ENCODE measurements at places on chromosomes 11 and 22.

- no peak for DNase-seq
Observed at GRCh38 chr11:87391496-87391895, 353.8 kb downstream of the TMEM135 start.

GRCh38 chr22:31968022-31968421 is 23.7 kb downstream of the YWHAH start:
- peak; percentile 27 for DNase-seq

DNA sequence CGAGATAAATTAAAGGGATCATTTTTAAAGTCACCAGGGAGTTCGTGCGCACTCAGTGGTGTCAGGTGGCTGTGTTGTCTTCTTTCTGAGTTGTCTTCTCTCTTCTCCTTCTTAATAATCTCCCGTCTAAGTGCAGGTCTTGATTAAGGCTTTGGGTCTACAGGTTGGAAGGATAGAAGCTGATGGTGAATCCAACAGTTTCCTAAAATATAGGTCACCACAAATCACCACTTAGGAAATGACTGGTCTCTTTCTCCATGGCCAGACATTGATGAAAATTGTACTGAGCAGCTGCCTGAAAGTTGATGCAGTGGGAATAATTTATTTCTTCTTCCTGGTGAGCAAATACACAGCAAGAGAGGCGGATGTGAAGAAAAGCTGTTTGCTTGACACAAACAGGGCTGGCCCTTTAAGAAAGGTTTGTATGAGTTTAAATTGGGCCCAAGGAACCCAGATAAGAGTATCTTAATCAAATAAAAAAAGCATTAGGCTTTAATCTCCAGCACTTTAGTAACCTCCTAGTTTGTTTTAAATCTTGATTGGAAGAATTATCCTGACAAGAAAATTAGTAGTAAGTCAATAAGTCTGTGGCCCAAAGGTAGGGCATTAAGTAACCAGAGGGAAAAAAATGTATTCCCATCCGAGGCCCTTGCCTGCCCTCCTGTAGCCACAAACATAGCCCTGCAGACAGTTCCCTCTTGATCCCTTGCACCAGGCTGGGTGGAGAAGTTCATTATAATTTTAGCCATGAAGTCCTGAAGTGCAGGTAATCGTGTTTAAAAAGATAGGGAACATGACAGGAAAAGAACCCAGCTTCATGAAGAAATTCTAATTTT is 245.8 kb downstream of the KIRREL3 start:
- DNase-seq: peak; percentile 59

DNA sequence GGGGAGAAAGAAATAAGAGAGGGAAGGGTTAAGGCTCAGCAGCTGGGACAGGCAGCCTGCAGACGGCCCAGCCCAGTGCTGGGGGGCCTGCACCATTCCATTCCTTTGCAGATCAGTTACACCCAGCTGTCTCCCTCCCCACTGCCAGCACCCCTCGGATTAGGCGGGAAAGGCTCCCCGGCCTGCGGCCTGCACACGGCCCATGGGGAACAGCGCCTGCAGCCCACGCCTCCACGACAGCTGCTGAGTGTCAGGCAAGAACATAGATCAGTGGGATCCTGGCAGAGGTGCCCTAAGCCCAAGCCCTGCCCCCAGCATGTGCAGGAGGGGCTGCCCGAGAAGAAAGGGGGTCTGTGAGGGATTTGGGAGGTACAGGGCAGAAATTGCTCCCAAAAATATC is 65.8 kb upstream of the MYOD1 start:
- DNase-seq: no peak

GRCh38 chr11:122097419-122098001 is 18.5 kb downstream of the BLID start:
- DNase-seq: peak; percentile 87

DNA sequence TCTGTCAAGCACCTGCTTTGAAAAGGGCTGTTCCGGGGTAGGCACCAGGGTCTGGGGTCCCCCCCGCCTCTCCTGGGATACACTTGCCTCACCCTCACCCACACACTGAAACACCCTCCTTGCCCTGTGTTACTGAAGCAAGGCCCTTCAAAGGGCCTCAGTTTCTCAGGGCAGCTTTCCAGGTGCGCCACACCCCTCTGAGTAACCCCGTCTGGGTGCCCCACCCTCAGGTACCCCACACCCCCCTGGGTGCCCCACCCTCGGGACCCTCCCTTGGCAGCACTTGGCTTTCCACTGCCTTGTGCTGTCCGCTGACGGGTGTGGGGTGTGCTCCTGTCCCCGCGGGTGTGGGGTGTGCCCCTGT is 413.6 kb downstream of the TBC1D22A start:
- DNase-seq: no peak

GRCh38 chr11:128603003-128603696 is 15.8 kb upstream of the ETS1 start:
- DNase-seq: no peak

DNA sequence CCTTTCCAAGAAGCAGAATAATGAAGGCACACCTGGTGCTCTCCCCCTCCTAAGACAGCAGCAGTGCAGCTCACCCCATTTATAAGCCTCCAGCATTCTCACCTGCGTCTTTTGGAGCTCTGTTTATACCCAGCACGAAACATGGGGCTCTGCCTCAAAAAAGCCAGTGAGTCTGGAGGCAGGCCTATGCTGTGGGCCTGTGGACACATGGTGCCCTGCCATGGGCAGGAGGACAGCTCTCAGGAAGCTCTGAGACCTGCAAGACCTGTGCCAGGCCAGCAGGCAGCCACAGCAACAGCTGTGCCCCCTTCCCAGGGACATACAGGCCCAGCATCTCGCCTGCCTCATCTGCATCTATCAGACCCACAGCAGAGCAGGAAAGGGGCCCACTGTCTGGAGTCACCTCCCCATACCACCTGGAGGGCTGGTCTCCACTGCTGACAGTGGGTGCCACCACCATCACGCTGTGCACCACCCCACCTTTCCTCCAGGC is 64.2 kb downstream of the DGCR2 start:
- DNase-seq: no peak

DNA sequence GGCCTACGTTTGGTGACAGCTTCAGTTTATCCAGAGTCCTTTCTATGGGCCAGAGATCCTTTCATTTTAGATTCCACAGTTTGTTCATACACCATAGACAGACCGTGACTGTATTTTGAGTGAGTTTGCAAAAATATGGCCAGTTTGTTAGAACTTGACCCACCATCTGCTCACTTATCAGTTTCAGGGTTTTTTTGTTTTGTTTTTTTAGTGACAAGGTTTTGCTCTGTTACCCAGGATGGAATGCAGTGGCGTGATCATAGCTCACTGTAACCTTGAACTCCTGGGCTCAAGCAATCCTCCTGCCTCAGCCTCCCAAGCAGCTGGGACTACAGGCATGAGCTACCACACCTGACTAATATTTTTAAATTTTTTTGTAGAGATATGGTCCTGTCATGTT is 9.1 kb upstream of the CKAP5 start:
- DNase-seq: no peak

DNA sequence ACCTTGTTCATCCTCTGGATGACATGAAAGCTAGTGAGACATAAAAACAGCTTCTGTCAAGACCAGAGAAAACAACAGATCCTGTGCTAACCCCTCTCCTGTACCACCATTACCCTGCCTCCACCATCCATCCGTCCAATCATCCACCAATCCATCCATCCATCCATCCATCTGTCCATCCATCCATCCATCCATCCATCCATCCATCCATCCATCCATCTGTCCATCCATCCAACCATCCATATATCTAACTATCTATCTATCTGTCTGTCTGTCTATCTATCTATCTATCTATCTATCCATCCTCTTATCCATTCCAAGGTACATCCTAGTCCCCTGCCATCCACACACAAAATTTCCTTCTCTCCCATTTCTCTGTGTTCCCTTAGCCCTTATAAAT is 46.6 kb upstream of the ME3 start:
- DNase-seq: no peak

GRCh38 chr22:30332551-30332950 is 5.8 kb upstream of the TBC1D10A start:
- DNase-seq: no peak

DNA sequence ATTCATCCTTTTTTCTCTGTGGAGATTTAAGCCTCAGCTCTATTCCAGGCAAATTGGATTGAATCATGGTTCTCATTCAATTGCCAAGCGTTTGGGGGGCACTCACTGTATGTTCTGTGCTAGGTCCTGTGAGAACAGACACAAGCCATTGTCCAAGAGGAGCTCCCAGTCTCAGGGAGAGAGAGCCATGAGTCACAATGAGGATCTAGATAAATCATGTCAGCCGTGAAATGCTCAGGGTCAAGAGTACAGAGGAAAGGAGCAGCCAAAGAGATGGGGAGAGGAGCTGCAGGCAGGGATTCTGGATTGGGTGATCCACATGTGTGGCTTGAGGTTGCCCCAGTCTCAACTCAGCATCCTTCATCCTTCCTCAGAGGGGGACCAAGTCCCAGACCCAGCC is 93.6 kb downstream of the FEZ1 start:
- peak; percentile 18 for DNase-seq
